ENCODE measurements at places on chromosomes 16 and 17.

DNA sequence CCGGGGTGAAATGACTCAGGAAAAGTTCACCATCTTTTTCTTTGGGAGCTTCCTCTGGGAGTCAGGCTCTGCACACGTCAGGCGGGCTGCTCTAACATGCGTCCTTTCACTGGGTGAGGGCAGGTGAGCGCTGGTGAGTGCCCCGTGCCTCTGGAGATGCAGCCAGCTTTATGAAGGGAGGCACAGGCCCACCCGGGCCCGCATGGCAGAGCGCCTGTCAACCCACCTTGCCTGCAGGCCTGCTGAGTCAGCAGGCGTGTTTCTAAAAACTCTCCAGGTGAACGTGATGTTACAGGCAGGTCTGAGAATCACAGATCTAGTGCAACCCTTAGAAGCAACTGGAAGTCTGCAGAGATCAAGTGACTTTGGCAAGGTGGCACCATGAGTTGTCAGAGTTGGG lies 18.4 kb downstream of the MAP1LC3B start:
- no peak for DNase-seq

DNA sequence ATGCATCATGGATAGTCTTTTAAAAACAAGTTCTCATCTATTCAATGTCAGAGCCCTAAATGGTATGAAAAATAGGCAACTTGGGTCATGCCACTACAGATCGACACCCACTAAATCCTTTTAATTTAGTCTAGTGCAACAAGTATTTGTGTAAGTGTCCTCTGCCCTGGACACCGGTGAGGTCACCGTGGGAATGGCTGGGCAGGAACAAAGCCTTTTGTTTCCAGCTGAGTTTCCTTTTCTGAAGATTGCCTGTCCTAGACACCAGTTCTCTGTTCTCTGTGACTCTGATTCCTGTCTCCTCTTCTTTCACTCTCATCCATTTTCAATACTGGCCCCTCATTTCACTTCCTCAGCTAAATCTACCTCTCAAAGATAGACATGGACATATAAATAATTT lies 446.5 kb downstream of the MAF start:
- no peak for DNase-seq

GRCh38 chr16:635573-636205 lies 416 bp downstream of the METTL26 start:
- DNase-seq: peak; percentile 38

GRCh38 chr16:15899538-15900100 lies 11.2 kb upstream of the CEP20 start:
- DNase-seq: peak; percentile 61

DNA sequence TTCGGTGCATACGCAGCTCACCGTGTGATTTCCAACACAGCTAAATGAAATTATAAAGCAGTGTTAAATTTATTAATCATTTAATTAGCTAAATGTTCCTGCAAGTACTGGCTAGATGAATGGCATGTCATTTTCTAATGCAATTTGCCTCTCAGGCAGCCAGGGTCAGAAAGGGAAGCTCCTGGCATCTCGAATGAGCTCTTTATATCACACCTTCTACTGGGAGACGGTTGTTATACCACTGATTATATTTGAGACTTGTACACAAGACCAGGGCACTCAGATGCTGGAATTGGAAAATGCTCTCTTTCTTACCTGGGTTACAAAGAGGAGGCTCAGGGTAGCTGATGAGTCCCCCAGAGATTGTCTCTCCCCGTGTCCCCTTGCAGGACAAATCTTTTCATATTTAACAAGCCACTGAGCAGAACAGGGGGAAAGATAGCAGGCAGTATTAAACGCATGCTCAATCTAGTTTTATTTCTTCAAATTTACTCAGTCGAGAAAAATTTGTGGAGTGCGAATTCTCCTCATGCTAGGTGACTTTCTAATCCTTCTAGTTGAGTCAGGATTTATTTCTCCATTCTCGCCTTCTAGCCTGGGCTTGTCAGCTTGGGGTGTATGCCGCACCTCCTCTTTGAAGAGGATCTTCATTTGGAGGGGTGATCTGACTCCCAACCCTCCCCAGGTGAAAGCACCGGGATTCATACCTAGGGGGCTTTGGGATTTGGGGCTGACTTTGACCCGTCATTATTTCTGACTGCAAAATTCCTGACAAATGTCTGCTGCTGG lies 441.1 kb downstream of the MAF start:
- no peak for DNase-seq

- no peak for DNase-seq
Observed at GRCh38 chr17:31688701-31689100, 170.3 kb downstream of the COPRS start.

- no peak for DNase-seq
Observed at GRCh38 chr17:5699814-5700213, 115.5 kb upstream of the NLRP1 start.

GRCh38 chr17:39625198-39625785 lies 1.5 kb upstream of the PPP1R1B start:
- no peak for DNase-seq

DNA sequence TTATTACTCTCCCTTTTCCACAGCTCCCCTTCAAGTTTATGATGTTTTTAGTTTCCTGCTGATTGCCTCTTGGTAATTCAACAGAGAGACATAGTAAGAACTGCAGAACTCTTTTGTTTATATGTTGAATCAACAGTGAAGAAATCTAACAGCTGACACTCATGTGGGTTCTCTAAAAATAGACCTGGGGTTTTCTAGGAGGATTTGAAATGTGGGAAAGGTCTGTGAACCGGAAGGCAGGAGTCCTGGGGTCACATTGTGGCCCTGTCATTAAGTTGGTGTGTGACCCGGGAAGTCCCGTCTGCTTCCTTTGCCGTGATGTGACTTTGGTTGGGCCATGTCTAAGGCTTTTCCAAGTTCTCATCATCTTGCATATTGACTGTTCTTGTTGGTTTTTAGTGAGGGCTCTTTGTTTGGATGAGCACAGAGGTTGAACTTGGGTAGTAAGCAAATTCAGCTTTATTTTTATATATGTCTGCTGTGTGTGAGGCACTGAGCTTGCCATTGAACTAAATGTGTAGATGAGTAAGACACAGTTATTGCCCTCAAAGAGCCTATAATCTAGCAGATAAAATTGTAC lies 48.5 kb upstream of the HS3ST3A1 start:
- DNase-seq: no peak

Measured in NCI-H69 (cell line).